ENCODE measurements at places on chromosomes 7 and 10.

DNA sequence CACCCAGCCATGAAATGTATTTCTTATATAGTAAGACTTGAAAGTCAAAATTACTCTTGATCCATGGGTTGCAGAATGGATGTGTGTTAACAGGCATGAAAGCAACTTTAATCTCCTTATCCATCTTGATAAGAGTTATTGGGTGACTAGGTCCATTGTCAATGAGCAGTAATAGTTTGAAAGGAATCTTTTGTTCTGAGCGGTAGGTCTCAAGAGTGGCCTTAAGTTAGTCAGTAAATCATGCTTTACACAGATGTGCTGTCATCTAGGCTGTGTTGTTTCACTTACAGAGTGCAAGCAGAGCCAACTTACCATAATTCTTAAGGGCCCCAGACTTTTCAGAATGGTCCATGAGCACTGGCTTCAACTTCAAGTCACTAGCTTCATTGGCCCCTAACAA, 51.2 kb downstream of the KIAA1549 start:
- no peak for DNase-seq

DNA sequence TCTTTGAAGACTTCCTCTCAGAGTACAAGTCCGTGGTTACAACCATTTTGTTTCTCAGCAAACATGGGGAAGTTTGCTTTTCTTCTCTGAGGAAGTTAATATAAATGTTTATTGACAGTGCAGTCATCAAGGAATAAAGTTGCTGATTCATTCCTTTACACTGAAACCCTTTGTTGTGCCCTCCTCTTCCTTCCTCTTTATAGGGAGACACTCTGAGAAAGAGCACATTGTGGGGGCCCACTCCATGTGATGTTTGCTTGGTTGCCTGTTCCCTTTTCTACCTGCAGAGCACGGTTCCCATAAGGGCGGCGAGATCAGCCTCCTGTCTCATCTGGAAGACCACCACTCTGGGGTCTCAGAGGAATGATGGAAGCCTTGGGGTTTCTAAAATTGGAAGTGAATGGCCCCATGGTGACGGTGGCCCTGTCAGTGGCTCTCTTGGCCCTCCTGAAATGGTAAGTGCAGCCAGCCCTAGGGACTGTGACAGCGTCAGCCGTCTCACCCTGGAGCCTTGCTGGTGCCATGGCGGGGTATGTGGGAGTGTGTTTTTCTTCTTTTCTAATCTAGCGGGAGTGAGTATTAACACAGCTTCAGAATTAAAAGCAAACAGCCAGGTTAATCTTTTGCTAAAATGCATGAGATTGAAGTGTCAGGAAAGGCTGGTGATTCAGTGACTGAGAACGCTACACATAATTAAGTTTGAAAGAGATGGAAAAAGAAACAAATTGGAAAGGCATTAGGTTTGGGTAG, at the start of gene TBXAS1:
TBXAS1 (plus strand) TSS at position 240 of the 750 bp plus-strand sequence; CDS start at position 367, 127 bp downstream.
- no peak for DNase-seq

GRCh38 chr10:123013456-123014419, 4.9 kb downstream of the ACADSB start:
- DNase-seq = no peak

DNA sequence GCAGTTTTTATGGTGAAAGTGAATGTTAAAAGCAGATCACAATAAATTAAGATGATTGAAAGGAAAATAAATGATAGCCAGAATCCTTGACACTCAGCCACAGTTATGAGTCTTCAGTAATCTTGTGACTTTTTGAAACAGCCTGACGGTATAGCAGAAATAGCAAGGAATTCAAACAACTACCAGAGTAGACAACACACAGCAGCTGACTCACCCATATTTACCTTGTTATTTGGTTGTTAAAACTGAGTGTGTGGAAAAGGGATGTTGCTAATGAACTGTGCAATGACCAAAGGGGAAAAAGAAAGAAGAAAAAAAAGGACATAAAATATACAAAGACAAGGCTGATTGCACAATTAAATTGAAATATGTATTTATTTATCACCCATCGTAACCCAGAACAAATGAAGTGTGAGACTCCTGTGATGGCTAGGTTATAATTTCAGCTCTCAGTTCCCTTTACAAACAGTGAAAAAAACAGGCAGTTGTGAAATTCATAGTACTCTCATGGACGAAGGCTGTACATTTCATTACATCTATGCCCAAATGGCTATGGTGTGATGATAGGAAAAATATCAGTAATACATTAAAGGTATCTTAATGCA, 1023.0 kb upstream of the SORCS1 start:
- no peak for DNase-seq

- DNase-seq = no peak
Observed at GRCh38 chr7:39069031-39069430, 91.3 kb downstream of the POU6F2 start.

GRCh38 chr7:157643525-157643970, 306.7 kb downstream of the DNAJB6 start:
- no peak for DNase-seq

- no peak for DNase-seq
Observed at GRCh38 chr10:52779541-52780390, 7.2 kb upstream of the MBL2 start.

- no peak for DNase-seq
Observed at GRCh38 chr7:117683430-117684175, 189.6 kb downstream of the CTTNBP2 start.

DNA sequence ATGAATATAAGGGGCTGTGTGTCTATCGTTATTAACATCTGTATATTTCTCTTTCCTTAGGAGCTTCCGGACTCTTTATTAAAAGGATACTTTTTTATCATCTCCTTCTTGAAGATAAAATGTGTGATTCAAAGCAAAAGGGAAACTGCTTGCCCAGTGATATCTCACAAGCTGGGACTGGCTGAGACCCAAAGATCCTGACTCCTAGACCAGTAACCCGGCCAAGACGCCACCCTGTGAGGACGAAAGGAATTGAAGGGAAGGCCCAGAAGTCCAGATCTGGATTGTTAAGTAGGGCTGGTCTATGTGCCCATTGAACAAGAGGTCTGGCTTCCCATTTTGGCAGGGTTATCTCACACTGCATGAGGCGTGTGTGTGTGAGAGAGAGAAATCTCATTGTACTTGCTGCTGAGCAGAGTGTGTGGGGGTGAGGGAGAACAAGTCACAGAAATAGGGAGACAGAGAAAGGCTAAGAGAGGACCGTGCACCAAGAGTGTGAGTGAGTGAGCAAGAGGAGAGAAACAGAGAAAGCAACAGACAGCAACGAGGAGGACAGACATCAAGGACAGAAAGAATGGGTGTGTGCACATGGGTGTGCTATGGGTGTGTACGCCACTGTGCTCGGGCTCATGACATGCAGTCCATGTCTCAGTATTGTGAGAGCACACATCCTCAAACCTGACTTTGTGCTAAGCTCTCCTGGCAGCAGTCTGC, 75.4 kb downstream of the PLXNA4 start:
- no peak for DNase-seq

GRCh38 chr7:35691827-35692307, 3.1 kb downstream of the HERPUD2 start:
- no peak for DNase-seq
